ENCODE measurements at places on chromosomes 3 and 15.

DNA sequence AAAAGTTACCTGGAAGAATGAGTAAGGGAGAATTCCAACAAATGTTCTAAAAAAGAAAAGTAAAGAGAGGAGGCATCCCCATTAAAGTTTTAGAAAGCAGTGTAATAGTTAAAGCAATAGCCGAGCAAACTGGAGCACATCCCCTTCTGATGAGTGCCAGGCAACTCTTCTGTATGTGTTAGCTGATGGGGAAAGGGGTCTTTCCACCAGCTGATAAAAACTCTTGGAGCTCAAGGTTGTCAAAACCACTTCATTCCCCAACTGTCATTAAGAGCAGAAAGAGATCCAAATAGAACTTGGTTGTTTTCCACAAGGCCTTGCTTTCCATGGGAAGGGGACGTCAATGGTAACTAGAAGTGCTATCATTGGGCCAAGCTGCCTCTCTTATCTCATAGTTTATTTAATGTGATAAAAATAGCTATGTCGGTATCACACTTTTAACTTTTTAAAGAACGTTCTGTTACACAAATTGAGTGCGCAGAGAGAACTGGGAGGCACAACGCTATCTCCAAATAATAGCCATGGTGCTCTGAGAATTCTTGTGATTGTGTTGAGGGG, 116.9 kb downstream of the POLR2M start:
- no peak for DNase-seq

DNA sequence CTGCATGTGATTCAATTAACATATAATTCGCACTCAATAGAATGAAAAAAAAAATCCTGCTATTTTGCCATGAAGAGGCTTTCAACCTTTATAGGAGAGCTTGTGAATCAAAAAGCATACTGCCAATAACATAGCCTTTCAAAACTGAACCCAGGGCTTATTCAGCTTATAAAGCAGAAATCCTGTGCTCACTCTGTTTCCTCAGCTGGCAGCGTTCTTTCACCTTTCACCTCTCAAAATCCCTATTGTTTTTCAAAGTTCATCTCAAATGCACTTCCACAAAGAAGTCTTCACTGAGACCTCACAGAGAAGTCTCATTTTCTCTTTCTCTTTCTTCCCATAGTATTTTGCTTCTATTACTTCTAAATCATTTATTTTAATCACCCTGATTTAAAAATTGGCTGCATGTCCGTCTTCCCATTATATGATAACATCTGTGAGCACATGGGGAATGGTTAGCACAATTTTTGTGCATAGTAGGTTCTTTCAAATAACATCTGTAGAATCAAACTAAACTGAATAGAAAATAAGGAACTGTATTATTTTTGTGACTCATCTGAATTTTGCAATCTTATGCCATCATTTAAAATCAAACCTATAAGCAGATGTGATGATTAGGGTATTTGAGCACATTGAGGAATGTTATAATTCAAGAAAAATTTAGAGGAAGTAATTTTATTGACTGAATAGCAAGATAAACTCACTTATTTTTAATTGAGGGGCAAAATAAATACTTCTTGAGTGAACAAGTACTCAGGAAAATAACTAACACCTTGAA, 373.4 kb downstream of the NLGN1 start:
- DNase-seq: no peak

DNA sequence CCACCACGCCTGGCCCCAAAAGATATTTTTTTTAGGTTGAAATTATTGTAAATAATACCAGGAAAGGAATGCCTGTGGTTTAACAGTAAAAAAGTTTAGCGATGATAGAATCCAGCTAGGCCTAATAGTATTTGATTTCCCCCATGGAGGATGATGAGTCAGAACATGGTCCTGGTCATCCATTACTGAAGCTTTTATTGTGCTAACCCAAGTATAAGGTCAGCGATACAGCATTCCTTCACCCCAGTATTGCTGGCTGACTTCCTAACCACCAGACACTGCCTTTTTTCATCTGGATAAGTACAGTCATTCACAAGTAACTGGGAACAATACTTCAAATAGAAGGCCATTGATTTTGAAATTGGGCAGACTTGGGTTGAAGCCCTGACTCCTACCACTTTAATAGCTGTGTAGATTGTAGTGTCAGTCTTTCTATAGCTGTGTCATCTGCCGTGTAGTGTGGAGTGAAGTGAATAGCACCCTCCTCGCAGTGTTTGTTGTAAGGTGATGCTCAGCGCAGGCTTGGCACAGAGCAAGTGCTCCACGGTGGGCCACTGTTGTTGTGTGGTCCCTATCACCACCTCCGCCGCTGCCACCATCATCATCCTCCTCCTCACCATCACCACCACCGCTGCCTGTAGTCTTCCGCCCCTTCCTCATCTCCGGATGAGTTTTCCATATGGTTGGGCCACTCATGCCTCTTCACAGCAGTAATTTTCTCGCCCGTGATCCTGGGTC, 436.0 kb upstream of the TPM1 start:
- no peak for DNase-seq

GRCh38 chr15:48796521-48796920, 14.3 kb downstream of the CEP152 start:
- DNase-seq: no peak

- DNase-seq: no peak
These were observed 21.7 kb downstream of the SLC6A1 start for GRCh38 chr3:11014253-11014652.

- DNase-seq: no peak
These were observed 44.6 kb downstream of the POMGNT2 start for GRCh38 chr3:43061101-43061895.

DNA sequence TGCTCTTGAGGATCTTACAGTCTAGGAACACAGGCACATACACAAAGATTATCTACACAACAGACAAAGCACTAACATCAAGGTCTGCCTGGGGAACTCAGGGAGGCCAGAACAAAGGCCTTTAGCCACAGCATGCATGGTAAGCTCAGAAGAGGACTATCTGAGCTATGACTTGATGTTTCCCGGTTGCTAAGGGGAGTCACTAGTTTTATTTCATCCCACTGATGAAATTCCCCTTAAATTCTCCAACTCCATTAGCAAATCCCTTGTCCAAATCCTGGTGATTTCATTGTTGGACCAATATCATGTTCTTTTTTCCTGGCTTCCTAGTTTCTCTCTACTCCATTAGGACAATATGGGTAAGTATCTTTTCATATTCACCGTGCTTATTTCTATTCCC, 23.3 kb downstream of the FBN1 start:
- no peak for DNase-seq

DNA sequence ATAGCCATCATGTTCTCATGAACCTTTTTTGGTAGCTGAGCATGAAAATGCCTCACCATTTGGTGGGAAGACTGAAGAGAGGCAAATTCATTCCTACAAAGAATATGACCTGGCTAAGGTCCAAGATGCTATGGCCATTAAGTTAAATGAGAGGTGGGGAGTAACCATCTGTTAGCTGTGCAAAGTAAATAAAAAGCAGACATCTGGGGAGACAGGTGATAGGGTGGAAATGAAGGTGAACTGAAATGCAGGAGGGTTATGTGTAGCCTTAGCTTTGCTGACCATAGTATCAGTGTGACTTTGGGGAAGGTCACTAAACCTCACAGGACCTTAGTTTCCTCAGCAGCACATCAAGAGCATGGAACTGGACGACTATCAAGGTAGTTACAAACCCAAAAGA, 111.0 kb upstream of the STRIT1 start:
- no peak for DNase-seq

- no peak for DNase-seq
These were observed 25.4 kb upstream of the LSAMP start for GRCh38 chr3:116470605-116471197.

DNA sequence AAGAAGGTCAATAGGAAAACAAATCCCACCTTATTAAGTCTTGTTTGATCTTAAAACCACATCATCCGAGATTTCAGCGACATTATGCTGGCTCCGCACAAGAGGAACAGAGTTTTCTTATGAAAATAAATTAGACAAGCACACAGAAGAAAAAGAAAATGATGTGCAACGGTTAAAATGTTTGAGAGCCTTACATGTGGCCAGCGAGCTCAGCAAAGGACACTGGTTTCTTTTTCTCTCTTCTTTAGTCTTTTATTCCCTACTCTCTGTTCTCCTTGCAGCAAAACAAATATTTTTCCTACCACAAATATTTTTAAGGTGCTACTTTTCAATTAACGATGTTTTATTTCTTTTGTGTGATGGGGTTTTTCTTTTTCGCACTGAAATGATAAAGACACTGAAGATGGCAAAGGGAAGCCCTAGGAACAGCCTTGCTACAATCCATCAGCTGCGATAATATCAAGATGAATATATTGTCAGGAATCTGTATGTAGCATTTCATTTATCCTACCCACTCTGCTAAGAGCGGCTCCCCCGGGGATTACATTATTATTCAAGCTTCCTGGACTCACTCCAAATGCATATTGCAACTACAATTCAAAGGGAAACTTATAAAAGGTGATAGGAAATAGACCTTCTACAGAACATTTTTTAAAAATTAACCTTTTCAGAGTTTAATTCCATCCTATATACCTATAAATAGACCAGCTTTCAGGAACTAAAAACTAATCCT, 72.9 kb downstream of the ANXA2 start:
- DNase-seq: no peak

- no peak for DNase-seq
These were observed 96.1 kb downstream of the MCTP2 start for GRCh38 chr15:94327356-94327936.

DNA sequence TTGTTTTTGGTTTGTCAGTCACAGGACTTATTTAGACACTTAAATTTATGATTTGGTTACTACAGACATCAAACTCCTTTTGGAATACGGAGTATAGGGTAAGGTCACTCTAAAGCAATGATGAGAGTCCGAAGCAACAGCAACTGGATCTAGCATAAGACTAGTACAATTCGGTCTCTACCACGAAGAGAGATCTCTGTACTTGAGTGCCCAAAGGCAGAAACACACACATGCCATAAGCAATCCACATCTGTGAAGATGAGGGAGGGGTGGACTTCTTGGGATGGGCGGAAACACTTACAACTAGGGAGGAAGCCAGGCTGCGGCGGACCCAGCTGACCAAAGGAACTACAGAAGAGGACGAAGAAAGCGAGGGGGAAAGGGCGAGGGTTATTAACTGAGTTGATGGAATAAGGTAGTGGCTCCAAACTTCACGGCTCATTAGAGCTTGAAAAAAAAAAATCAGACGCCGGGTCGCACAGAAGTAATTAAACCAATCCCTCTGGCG, 595 bp downstream of the DPH6 start:
- DNase-seq: no peak

DNA sequence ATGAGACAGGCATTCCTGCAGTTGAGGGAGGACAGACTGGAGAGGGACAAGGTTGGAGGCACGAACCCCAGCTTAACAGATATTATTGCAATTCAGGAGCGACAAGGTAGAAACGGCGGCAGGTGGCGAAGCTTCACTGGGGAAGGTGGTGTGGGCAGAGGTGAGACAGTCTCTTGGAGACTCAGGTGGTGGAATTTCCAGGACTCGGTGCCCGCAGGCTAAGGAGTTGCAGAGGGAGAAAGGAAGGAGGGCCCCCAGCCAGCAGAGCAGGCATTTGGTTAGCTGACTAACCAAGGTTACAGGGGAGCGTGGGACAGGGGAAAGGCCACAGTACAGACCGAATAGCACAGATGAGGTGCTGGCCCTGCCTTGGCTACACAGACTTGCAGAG, 3.0 kb downstream of the FAM174B start:
- no peak for DNase-seq

DNA sequence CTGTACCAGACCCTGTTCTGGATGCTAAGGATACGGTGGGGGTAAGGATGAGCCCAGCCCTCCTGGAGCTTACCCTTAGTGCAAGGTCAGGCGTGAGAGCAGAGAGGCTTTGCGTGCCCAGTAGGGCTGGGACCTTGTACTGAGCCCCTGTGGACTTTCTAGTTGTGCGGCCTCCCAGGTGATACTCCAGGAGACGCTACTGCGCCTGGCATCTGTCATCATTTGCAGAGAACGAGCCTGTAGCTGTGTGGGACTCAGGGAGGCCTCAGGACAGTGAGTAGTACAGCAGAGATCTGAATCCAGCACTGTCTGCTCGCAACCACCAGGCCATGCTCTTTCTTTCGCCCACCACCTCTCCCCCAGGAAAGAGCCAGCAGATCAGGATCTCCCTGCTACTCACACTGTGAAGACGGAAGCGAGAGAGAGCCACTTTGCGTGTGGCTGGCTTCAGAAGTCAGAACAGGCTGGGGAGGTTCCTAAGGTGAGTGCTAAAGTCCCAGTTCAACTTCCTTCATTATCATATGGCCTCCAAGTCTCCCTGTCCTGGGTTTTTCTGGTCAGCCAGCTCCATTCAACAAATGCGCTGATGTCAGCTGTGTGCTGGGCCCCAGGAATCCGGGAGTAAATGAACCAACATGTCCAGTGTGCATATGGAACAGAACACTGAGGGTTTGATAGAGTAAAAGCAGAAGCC, 38.2 kb upstream of the ITGA11 start:
- no peak for DNase-seq

DNA sequence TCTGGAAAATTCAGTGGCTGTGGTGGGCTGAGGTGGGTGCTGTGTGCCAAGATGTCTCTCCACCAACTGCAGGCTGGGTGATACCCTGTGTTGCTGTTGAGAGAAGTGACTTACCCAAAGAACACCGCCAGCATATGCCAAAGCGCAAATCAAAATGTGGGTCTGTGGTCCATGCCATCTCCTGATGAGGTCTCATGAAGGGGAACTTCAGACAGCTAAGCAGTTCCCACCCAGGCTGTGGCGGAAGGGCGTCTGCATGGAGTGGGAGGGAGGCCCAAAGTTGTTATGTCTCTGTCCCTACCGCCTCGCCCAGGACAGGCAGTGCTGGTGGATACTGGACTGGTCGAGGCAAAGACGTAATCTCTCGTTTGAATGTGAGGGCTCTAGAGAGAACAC, 70.9 kb upstream of the PLXNA1 start:
- no peak for DNase-seq

DNA sequence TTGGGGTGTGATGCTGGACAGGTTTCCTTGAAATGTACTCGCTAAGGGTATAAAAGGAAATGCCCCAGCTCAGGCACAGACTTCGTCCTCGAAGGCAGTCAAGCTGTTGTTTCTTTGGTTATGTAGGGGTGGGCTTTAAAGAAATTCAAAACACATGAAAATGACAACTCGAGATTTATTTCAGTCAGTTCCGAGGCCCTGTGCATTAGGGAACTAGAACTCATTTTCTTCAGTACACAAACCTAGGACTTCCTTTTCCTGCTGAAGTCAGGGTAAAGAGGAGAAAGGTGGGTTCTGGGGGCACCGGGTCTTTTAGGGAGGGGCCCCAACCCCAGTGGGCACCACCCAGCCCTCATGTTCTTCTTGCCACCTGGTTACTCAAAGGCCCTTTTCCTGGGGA, 7.7 kb downstream of the CCR9 start:
- DNase-seq: no peak

DNA sequence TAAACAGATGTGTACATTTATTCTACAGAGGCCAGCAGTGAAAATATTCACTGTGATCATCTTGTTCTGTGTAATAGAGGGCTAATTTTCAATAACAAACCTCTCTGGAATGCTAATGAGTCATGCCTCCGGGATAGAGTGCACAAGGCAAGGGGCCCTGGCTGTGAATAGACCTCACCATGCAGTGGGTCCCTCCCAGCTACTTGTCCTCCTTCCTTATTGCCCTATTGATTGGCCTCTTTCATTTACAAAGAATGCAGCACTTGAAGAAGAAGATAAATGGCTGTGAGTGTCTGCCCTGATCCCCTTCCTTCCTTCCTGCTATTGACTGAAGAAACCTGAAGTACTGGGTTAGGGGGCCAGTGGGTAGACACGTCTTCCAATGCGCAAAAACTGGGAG, 436.3 kb downstream of the WDR72 start:
- DNase-seq: no peak
